ENCODE measurements at places on chromosomes 6 and 20. TPM values are rescaled to one million over a fixed set of nuclear protein-coding genes. Genes with fewer than 3 reads are reported as not detected.

- no peak for DNase-seq
Observed at GRCh38 chr6:9927275-9927674, 487.6 kb downstream of the TFAP2A start.

Gene MACROD2
- total RNA-seq = 0.94 TPM

Gene OR2J3
- not detected for total RNA-seq

GRCh38 chr6:139016337-139017213 is 12.0 kb upstream of the ABRACL start:
- DNase-seq = no peak
